K562 (cell line): ENCODE measurements at places on chromosomes 12 and 14. TPM values are rescaled to one million over a fixed set of nuclear protein-coding genes. Genes with fewer than 3 reads are reported as not detected.

The LRRC10 gene
- not detected in 2 replicates for total RNA-seq

The KCNK13 gene
- not detected in 2 replicates for total RNA-seq

GRCh38 chr12:24997970-24998582, 49.2 kb upstream of the BCAT1 start:
- peaks cover 8% of the 10 kb centered on the region for H3K27me3 ChIP-seq
- H3K36me3 ChIP-seq = no peaks in the 10 kb centered on the region
- H3K27ac ChIP-seq = no peak overlapping the region
- DNase-seq = no peak

GRCh38 chr12:119959435-119959834, 29.6 kb upstream of the BICDL1 start:
- no peaks in the 10 kb centered on the region for H3K36me3 ChIP-seq
- no peak overlapping the region for H3K4me3 ChIP-seq
- no peaks in the 10 kb centered on the region for H3K4me1 ChIP-seq
- DNase-seq = no peak
- no peak overlapping the region for H3K27ac ChIP-seq

- no peak overlapping the region for H3K27ac ChIP-seq
- H3K36me3 ChIP-seq = no peaks in the 10 kb centered on the region
- H3K4me1 ChIP-seq = no peaks in the 10 kb centered on the region
- DNase-seq = no peak
These were observed 21.6 kb downstream of the TMTC2 start for GRCh38 chr12:82708061-82708879.

DNA sequence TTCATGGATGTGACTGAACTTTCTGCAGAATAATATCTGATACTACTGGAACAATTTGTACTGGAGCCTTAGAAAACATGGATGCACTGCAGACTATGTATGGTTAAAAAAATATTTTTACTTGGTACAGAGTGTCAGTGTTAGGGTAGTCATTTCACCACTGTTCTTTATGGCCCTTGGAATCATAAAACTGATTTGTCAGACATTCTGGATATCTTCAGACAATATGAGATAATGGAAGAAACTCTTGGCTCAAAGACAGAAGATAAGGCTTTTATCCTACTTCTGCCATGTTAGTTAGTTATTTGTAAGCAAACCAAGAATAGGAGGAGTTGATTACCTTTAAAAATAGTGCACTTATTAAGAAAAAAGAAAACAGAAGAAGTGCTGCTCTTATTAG, 209.4 kb downstream of the LRIG3 start:
- H3K27me3 ChIP-seq = no peaks in the 10 kb centered on the region
- H3K36me3 ChIP-seq = no peaks in the 10 kb centered on the region
- H3K4me3 ChIP-seq = no peak overlapping the region
- no peak overlapping the region for H3K27ac ChIP-seq

The EXOC3L4 gene
- total RNA-seq = 5.4 and 6.7 TPM in 2 replicates

The MYF5 gene
- total RNA-seq = not detected in 2 replicates

The SRGAP1 gene
- 0.09 and 0.27 TPM in 2 replicates for total RNA-seq

DNA sequence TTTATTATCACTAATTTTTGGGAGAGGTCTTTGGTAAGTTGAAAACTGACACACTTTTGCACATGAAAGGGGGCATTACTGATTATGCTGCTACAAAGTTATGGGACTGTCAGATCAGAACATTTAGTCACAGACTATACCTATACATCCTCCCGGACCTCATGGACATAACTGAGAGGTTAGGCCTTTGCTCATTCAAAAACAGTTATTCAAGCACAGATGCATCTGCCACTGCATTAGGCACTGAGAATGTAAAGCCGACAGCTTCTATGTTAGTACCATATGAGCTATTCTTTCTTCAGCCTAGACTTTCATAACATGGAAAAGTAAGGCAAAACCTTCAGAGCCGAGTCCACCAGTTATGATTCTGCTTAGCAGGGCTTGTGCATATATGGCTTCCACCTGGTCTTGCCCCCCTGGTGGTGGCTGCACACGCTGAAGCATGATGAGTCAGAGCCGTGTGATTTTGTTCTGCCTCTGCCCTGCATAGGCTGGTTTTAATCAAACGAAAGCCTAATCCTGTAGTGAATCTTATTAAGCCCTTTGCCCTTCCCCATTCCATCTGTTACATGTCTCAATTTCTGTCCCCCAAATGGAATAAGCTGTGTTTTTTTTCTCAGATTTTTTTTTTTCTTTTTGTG, 21.8 kb upstream of the RNU6-8 start:
- no peak overlapping the region for H3K4me3 ChIP-seq
- no peaks in the 10 kb centered on the region for H3K27me3 ChIP-seq
- no peaks in the 10 kb centered on the region for H3K36me3 ChIP-seq
- H3K4me1 ChIP-seq = no peaks in the 10 kb centered on the region
- no peak overlapping the region for H3K27ac ChIP-seq

The VDR gene
- 4.2 and 4.8 TPM in 2 replicates for total RNA-seq

The CEBPE gene
- 0.13 and 0.16 TPM in 2 replicates for total RNA-seq

The SDSL gene
- 8.4 and 9.1 TPM in 2 replicates for total RNA-seq

The PCED1B gene
- total RNA-seq = 7.2 and 7.4 TPM in 2 replicates

The LAG3 gene
- total RNA-seq = 0.60 and 0.66 TPM in 2 replicates

The SIX1 gene
- total RNA-seq = 0.49 and 0.76 TPM in 2 replicates

The DHH gene
- total RNA-seq = 2.2 and 2.3 TPM in 2 replicates

- no peaks in the 10 kb centered on the region for H3K36me3 ChIP-seq
- no peak overlapping the region for H3K27ac ChIP-seq
- H3K27me3 ChIP-seq = no peaks in the 10 kb centered on the region
- DNase-seq = no peak
These were observed 456.9 kb upstream of the TMEM132C start for GRCh38 chr12:127810041-127810440.

GRCh38 chr14:36505181-36505815, 14.7 kb downstream of the NKX2-1 start:
- no peak overlapping the region for H3K4me3 ChIP-seq
- no peaks in the 10 kb centered on the region for H3K4me1 ChIP-seq
- H3K27me3 ChIP-seq = peaks cover 28% of the 10 kb centered on the region
- no peak overlapping the region for H3K27ac ChIP-seq

- H3K36me3 ChIP-seq = no peaks in the 10 kb centered on the region
- H3K27ac ChIP-seq = no peak overlapping the region; the same call in 2 of the 3 replicates
- H3K4me1 ChIP-seq = no peaks in the 10 kb centered on the region; the same call in 1 of the 3 replicates
- no peak overlapping the region for H3K4me3 ChIP-seq
- no peak for DNase-seq
These were observed 10.7 kb upstream of the KRT80 start for GRCh38 chr12:52202361-52203078.

The SSTR1 gene
- not detected in 2 replicates for total RNA-seq

The B4GALNT3 gene
- 0.04 and 0.07 TPM in 2 replicates for total RNA-seq

The LMNTD1 gene
- not detected in 2 replicates for total RNA-seq

DNA sequence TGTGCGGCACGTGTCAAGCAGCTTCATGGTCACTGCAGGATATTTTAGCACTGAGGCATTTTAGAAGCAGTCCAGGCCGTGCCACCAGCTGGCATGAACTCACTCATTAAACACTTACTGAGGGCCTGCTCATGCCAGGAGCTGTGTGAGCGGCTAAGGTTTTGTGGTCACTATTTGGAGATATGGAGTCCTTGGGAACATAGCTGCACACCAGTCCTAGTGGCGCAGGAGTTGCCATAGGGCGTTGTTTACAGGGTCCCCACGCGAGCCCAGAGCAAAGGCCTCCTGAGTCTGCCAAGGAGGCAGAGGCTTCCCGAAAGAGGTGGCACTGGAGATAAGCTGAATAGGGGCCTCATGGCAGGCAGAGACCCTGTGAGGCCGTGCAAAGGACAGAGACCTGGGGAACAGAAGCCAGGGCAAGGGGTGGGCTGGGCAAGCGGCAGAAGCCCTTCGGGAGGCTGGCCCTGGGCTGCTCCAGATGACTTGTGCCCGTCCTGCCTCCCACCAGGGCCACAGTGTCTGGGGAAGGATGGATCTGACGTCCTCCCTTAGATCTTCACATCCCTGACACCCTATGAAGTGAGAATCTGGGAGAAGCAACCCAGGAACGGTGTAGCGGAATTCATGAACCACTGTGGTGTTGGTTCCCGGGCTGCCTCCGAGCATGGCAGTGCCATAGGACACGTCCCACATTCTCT, 38.9 kb downstream of the SFSWAP start:
- DNase-seq = no peak
- H3K27me3 ChIP-seq = no peaks in the 10 kb centered on the region
- H3K36me3 ChIP-seq = peaks cover 86% of the 10 kb centered on the region
- no peak overlapping the region for H3K27ac ChIP-seq
- H3K4me3 ChIP-seq = no peak overlapping the region

DNA sequence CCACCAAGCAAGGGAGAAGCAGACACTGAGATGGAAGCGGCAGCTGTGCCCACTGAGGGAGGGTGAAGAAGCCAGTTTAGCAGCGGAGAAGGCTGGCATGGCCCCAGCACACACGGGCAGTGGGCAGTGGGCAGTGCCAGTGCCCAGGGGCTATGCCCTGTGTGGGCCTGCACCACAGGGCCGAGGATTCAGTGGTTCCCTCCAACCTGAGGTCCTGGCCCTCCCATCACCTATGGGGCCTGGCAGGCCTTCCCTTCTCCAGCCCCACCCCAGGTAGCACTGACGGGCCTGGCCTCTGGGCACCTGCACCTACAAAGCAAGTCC, 81.1 kb downstream of the ITPK1 start:
- H3K4me3 ChIP-seq = no peak overlapping the region
- H3K27me3 ChIP-seq = no peaks in the 10 kb centered on the region
- no peaks in the 10 kb centered on the region for H3K36me3 ChIP-seq
- DNase-seq = no peak

DNA sequence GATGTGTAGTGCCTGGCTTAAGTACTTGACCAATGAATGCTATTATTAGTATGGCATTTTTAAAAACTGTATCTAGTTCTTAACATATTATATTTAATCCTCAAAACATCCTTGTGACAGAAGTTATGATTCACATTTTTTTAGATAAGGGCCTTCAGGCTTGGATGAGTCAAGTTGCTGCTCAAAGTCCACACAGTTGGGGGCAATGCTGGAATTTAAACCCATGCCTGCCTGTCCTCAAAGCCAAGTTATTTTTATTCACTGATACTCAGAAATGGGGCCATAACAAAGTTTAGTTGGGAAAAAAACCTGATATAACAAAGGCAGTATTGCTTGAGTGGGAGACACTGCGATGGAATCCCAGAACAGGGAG, 50.6 kb downstream of the RFX4 start:
- H3K36me3 ChIP-seq = no peaks in the 10 kb centered on the region
- H3K27ac ChIP-seq = no peak overlapping the region
- H3K4me1 ChIP-seq = no peaks in the 10 kb centered on the region
- no peak for DNase-seq
- H3K27me3 ChIP-seq = no peaks in the 10 kb centered on the region; the same call in 2 of the 3 replicates

The ESPL1 gene
- total RNA-seq = 47.9 and 55.0 TPM in 2 replicates

DNA sequence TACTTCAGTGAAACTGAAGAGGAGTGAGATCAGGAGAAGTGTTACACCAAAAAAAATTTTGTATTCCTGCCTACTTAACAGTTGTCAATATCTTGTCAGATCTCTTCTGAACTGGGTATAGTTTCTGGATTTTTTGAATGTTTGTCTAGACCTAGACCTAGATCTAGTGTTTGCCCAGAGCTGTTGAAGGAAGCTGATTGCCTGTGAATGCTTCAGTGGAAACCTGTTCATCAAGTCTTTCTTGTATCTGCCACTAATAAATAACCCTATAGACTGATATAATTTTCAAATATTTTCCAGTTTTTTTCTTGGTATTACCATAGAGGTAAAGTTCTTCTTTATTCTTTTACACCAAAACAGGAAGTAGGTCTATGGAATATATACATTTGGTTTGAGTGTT, 781.5 kb upstream of the FBXO33 start:
- no peaks in the 10 kb centered on the region for H3K36me3 ChIP-seq
- H3K27me3 ChIP-seq = no peaks in the 10 kb centered on the region
- DNase-seq = no peak
- H3K4me1 ChIP-seq = no peaks in the 10 kb centered on the region
- H3K4me3 ChIP-seq = no peak overlapping the region

- peaks cover 30% of the 10 kb centered on the region for H3K4me1 ChIP-seq
- H3K27ac ChIP-seq = peak overlapping the region; percentile 71
- peak; percentile 77 for DNase-seq
- H3K4me3 ChIP-seq = peak overlapping the region; percentile 8; the same call in 1 of the 2 replicates
These were observed 4.1 kb downstream of the CKB start for GRCh38 chr14:103518422-103519042.

The UBE2N gene
- 207 and 219 TPM in 2 replicates for total RNA-seq

GRCh38 chr12:65125975-65126374, 4.9 kb upstream of the WIF1 start:
- 0 out of 3 replicates have a peak, but pooled peaks cover 5% of the 10 kb centered on the region for H3K27me3 ChIP-seq
- no peaks in the 10 kb centered on the region for H3K36me3 ChIP-seq
- peak; percentile 9 for DNase-seq
- H3K4me1 ChIP-seq = no peaks in the 10 kb centered on the region; the same call in 2 of the 3 replicates

DNA sequence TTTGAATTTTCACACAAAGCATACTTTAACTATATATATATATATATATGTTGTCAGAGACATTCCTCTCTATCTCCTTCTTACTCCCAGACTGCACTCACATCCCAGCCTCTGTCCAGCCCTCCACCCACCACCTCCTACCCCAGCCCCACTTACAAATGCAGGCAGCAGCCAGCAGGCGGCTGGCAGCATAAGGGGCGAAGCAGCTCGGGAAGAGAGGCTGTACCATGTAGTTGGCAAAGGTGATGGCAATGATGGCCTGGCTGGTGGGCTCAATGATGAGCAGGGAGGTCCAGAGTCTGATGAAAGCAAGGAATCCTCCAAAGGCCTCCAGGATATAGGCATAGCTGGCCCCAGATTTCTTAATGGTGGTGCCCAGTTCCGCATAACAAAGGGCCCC, 2.5 kb downstream of the SLC7A7 start:
- H3K36me3 ChIP-seq = no peaks in the 10 kb centered on the region
- DNase-seq = no peak
- H3K4me1 ChIP-seq = no peaks in the 10 kb centered on the region; the same call in 2 of the 3 replicates
- H3K4me3 ChIP-seq = no peak overlapping the region
- H3K27me3 ChIP-seq = peaks cover 7% of the 10 kb centered on the region; the same call in 2 of the 3 replicates

The SLC39A5 gene
- total RNA-seq = 0.27 TPM in 1 of 2 replicates, not detected in the other

DNA sequence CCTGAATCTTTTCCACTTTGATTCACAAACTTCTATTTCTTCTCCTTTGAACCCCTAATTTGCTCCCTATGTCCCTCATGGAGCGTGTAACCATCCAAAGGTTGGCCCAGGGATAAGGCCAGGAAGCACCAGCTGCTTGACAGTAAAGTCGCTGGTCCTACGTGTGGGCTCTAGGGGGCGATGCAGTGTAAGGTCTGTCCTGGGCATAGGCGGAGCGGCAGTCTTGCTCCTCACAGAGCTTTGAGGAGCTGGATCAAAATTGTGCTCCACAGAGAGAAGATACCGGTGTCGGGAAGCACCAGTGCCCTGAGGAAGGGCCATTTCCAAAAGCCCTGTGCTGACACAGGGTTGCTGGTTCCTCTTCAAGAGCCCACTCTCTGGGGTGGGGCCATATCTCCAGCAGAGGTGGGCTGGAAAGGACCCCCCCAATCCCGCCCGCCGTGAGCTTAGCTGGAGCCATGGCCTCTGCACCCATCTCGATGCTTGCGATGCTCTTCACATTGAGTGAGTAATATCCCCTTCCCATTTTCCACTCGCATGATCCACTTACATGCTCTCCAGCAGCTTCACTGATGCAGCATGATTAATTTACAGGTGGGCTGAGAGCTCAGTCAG, 49.9 kb upstream of the OR4E1 start:
- H3K4me3 ChIP-seq = no peak overlapping the region
- peaks cover 6% of the 10 kb centered on the region; the same call in 1 of the 2 replicates for H3K27me3 ChIP-seq
- H3K4me1 ChIP-seq = no peaks in the 10 kb centered on the region
- no peak overlapping the region for H3K27ac ChIP-seq

The KCNMB4 gene
- 0.07 and 0.11 TPM in 2 replicates for total RNA-seq

The MYH7 gene
- not detected in 2 replicates for total RNA-seq

- H3K4me3 ChIP-seq = no peak within 1 kb of the TSS
- H3K36me3 ChIP-seq = no peaks in the 10 kb centered on the region
- peak; percentile 26 for DNase-seq
- no peak within 1 kb of the TSS for H3K27ac ChIP-seq
- H3K4me1 ChIP-seq = no peaks in the 10 kb centered on the region
These were observed at the start of gene GLIPR1L1 for GRCh38 chr12:75334384-75335030. TSS of gene GLIPR1L1 (plus strand) at chr12:75334670. CDS start at chr12:75334729, 59 bp downstream.

GRCh38 chr14:102908766-102909455, 13.6 kb upstream of the AMN start:
- H3K4me1 ChIP-seq = peaks cover 17% of the 10 kb centered on the region; the same call in 1 of the 2 replicates
- H3K36me3 ChIP-seq = peaks cover 8% of the 10 kb centered on the region; the same call in 1 of the 3 replicates
- H3K27me3 ChIP-seq = no peaks in the 10 kb centered on the region
- no peak overlapping the region for H3K4me3 ChIP-seq
- DNase-seq = no peak
